Choroid plexus epithelial cell (primary cell): ENCODE measurements at places on chromosomes 5 and 9.

DNA sequence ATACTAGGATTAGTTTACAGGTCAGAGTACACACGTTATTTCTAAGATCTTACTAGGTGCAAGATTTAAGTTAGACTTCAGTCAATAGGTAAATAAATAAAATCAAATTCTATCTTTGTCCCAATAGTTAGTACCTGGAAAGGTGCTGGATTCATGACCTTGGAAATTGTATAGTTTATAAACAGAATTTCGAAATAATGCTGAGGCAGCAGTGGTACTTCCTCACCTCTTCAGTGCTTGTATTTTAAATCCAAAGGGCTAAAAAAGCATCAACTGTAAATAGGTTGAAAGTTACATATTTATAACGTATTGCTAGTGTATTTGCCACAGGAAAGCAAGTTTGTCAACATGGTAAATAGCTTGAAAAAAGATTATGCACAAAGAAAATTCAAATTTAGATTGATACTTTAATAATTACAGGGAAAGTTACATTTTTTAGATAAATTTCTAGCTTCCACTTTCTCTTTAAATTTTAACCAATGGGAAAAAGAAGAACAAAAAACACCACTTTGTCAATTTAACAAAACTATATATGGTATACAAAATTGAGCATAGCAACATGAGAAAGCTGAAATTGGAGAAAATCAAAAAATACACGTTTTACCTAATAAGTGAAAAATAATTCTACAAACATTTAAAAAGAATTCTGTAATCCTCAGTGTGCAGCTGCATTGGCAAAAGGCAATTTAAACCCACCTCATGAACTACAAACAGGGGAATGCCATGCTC, 46.5 kb downstream of the NR3C1 start:
- no peak for DNase-seq

DNA sequence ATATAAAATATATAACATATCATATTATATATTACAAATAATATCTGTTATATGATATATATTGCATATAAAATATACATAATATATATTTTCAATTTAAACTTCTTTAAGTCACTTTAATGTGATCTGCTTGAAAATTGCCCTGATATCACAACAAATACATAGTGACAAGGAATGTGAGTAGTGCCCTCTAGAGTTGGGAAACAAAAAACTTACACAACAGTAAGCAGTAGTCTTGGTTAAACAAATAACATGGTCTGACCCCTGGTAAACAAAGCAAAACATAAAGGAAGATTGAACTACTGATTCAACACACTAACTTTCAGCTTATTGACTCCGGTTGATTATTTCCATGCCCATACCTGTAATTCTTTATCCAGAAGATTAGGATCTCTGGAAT, 188.3 kb upstream of the NMUR2 start:
- no peak for DNase-seq

DNA sequence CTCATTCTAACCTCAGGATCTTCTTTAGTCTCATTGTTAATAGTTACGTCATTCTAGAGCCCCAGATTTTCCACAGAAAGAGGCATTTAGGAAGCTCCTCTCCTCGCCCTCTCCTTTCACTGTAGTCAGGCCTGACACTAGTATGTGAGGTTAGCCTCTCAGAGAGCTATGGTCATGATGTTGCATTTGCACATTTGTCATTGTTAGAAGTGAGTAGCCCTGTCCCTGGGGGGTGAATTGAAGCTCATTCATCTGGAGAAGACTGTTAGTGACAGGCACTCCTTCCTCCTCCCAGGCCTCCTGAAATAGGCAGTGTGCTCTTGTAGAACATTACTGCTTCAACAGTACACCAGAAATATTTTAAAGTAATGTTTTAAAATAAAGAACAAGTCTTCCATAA, 26.6 kb upstream of the LRRTM2 start:
- DNase-seq = no peak

DNA sequence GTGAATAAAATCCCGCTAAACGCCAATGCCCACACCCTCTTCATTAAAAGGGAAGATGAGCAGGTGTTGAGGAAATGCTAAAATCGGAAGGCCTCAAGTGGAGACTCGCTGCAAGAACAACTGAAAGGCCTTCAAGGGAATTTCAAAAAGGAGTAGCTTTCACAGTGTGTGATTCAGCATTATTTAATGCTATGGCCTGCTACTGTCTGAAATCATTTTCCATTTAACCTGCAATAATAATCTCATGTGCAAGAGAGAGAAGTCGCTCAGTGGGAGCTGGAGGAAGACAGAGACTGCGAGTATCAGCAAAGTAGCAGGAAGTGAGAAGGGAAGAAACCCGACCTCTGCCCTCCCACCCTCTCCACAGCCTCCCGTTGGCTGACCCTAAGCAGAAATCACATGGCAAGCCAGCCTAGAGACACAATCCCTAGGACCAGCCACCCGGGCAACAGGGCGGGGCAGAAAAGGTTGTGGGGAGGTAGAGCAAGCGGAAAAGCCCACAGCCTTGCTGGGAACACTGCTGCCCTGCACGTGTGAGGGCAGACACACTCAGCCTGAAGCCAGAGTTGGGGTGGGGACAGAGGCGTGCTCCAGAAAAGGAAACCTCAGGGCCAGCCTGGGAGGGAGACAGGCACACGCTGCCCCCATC, 39.9 kb upstream of the CTSL start:
- peak; percentile 57 for DNase-seq

- DNase-seq = peak; percentile 99
These were observed at the start of gene OSMR for GRCh38 chr5:38845526-38846378. TSS of gene OSMR (plus strand) at chr5:38846012. CDS start at chr5:38869045, 23,033 bp downstream.

GRCh38 chr5:56951126-56951945, 587 bp downstream of the MIER3 start:
- peak; percentile 7 for DNase-seq

GRCh38 chr9:70563431-70564204, 149.2 kb upstream of the KLF9 start:
- DNase-seq = peak; percentile 88

DNA sequence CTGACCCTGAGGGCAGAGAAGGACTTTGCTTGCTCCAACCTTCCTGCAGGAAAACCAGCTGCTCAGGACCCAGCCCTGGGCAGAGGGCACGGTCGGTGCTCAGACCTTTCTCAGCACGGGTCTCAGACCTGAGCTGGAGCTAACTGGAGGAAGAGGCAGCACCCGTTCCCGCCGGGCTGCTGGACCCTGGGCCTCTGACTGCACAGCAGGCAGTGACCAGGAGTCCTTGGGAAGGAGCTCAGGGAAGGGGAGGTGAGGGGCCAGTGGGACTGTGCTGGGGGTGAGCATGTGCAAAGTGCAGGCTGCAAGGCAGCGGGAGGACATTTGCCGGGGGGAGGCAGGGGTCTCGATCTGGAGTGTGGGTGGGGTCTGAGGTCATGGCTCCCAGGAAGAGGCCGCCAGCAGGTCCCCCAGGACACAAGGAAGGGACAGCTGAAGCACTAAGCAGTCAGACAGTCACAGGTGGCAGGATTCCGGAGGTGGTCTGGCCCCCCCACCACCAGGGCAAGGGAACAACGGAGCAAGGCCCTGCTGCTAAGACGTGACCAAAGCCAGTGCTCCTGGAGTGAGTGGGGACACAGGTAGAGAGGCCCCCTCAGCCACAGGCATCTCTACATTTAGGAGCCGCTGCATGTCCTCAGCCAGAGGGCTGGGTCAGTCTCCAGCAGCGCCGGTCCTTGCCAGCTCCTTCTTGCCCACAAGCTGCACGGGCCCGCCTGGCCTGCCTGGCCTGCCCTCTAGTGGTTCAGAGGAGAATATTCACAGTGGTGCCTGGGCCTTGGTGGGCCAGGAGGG, 4.8 kb upstream of the DPM2 start:
- peak; percentile 77 for DNase-seq

DNA sequence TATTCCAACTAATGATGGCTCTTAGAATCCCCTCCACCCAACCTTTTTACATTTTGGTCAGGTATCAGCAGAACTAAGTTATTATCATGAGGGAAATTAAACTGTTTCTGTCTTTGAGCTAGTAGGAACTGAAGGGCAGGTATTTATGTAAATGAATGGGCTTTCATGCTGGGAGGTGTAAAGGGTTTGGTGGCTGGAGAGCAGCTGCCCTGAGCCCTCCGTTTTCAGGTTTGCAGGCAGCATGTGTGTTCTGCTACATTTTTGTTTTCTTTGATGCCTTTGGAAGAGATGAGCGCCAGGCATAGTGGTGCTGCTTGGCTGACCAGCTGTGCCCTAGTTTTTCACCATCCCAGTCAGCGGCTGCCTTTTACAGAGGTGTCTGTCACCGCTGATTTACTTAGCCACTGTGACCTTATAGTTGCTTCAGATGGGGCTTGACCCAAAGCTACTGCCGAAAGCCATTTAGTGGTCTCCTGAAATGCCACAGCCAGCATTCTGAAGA, 231.9 kb downstream of the MAST4 start:
- no peak for DNase-seq

GRCh38 chr5:63987053-63987452, 24.8 kb upstream of the HTR1A start:
- DNase-seq = no peak
